HuH-7 (cell line): ENCODE measurements at places on chromosomes 7 and 10.

GRCh38 chr7:30116771-30117170 lies 18.0 kb upstream of the MTURN start:
- no peak for DNase-seq

DNA sequence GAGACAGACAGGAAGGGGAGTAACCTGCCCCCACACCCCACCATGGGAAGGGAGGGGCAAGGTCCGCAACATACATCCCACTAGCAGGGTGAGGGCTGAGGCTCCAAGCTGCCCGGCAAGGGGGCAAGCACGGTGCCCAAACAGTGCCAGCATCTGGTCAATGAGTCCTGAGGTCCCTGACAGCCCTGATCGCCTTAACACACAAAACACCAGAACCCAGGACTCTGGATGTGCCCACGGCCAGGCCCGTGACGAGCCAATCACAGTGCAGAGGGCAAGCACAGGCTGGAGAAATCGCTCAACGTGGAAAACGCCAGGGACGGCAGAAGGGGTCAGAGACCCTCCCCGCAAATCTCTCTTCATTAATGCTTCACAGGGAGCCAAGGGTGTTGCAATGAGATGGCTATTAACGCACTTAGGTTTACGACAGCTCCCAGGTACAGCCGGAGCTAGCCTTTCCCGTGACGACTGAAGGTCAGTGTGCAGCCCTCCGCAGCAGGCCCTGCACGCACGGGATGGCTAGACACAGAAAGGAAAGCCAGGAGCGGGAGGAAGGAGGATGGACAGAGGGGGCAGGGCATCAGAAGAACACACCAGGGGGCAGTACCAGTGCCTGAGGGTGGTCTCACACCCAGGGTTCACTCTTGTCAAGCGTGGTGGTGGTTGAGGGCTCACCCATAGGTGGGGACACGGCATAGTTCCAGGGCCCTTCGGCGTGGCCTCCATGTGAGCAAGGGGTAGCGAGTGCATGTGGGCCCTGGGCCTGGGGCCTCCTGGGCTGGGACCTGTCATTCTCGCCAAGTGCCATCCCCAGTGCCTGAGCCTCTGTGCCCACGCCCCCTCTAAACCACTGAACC lies 220.5 kb downstream of the MAD1L1 start:
- DNase-seq: peak; percentile 67

GRCh38 chr10:3948843-3949242 lies 163.8 kb upstream of the KLF6 start:
- DNase-seq: no peak

DNA sequence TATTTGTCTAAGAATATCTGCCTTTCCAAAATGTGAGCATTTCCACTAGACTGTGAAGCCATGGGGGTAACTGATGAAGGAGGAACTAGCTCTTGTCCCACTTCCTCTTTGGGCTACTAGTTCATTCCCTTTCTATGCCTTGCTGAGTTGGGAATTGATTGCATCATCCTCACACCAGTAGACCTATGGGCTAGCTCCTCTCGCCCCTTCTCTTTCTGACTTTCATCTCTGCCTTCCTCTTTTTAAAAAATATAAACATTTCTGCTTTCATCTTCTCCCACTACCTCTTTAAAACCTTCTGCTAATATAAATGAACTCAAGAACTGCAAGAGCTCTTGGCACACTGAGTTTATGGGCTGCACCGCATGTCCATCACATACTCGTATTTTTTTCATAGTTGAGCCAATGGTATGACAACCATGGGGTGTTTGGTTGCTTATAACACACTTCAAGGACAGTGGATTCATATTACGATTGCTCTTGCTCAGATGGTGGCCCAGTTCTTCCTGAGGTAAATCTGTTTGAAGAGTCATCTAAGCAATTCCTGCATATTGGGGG lies 182.0 kb downstream of the REEP3 start:
- no peak for DNase-seq

DNA sequence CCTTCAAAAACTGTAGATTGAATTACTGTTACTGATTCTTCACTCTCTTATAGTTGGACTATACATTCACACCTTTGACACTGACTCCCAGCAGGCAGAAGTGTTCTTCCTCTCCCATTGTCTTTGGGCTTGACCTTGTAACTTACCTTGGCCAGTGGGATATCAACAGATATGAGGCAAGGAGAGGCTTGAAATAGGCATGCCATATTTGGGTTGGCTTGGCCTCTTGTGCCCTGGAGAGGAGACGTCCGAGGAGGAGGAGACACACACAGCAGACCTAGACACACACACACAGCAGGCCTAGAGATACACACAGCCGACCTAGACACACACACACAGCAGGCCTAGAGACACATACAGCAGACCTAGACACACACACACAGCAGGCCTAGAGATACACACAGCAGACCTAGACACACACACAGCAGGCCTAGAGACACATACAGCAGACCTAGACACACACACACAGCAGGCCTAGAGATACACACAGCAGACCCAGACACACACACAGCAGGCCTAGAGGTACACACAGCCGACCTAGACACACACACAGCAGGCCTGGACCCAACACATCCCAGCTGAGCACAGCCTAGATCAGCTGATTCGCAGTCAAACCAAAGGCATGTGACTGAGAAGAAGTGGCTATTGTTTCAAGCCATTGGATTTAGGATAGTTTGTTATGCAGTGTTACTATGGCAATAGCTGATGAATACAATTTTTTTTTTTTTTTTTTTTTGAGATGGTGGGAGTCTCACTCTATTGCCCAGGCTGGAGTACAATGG lies 12.5 kb upstream of the GNA12 start:
- DNase-seq: no peak

DNA sequence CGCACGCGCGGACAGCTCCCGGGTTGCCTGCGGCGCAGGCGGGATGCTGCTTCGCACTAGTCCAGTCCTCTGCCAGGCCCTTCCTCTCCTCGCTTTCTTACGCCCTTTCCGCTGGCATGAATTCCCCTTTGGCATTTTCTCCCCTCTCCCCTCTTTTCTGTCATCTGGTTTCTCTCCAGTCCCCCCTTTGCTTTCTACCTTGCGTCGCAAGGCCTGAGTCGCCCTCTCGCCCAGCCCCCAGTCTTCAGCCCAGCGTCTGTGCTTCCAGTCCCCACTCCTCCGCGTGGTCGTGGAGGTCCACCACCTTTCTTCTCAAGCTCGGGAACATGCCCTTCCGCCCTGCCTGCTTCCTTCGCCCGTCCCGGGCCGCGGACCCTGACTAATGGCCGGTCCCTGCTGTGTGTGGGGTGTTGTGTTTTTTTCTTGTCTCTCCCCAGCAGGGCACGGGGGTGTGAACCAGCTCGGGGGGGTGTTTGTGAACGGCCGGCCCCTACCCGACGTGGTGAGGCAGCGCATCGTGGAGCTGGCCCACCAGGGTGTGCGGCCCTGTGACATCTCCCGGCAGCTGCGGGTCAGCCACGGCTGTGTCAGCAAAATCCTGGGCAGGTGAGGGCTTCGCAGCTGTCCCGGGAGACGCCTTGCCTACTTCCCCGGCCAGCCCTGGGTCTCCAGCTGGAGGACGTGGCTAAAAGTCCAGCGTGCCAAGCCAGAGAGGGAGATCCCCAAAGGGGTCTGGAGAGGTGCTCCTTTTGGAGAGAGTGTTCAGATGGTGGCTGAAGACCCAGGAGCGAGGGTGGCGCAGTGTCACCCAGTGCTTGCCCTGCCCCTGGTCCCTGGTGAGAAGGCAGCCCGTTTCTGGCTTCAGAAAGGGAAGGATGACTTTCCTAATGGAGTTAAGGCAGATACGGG lies 4.2 kb downstream of the PAX2 start:
- DNase-seq: no peak

DNA sequence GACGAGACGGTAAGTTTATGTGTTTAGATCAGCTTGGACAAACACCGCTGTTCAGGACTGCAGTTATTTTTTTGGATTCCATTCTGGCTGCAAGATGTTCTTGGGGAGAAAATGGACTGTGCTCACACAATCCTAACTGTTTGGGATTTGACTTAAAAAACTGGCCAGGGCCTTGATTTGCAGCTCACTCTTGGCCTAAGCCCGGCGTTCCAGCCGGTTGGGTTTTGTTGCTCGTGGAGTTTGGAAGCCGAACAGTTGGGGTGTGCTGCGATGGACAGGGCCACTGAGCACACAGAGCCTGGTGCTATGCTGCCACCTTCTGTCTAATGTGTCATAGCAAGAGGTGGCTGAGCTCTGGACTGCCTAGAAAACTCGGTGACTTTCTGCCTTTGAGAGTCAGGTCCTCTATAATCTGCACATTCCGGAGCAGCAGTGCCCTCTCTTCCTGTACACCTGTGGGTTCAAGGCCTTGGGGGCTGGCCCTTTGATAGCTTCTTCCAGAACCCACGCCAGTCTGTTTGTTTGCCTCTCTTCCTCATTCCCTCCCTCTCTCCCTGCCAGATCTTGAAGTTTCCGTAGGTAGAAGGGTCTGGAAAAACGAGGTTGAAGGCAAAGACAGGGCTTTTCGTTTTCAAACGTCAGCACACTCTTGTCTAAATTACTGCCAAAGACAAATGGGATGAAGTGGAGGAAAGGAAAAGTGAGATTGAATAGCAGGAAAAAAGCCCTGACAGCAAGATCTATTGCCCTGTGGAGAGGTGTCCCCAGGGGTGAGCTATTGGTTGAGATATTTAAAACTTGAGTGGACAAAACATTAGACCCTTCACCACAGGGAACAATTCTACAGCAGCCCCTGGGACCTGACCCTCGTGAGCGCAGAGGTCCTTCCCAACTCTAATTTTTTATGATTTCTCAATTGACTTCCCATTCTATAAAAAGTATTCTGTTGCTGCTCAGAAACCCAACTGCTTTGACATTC lies 167.5 kb upstream of the HABP2 start:
- peak; percentile 71 for DNase-seq

GRCh38 chr10:96283756-96284155 lies 12.4 kb upstream of the BLNK start:
- DNase-seq: no peak

DNA sequence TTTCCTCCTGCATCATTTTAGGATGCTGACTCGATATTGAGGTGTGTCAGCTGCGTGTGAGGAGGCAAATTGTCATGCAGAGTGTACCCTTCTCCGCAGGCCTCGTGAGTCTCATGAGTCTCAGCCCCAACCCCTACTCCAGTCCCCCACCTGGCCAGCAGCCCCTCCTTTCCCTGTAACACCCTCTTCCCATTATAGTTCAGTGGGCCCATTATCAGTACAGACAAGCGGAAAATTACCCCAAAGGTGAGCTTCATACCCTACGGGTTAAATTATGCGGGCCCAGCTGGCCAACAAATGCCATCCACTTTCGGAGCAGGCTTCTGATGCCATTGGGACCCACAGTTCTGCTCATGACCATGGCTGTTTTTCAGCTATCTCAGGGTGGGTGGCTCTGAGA lies 25.2 kb downstream of the SFTPD start:
- no peak for DNase-seq

GRCh38 chr10:7085913-7086589 lies 324.8 kb downstream of the SFMBT2 start:
- DNase-seq: peak; percentile 11

- DNase-seq: no peak
Measured at GRCh38 chr7:55165176-55165861, 146.5 kb downstream of the EGFR start.

GRCh38 chr10:119665901-119666708 lies 14.9 kb downstream of the BAG3 start:
- DNase-seq: no peak
